ENCODE measurements at places on chromosomes 1 and 21.

- no peak for DNase-seq
These were observed 84.4 kb downstream of the CD247 start for GRCh38 chr1:167433884-167434283.

DNA sequence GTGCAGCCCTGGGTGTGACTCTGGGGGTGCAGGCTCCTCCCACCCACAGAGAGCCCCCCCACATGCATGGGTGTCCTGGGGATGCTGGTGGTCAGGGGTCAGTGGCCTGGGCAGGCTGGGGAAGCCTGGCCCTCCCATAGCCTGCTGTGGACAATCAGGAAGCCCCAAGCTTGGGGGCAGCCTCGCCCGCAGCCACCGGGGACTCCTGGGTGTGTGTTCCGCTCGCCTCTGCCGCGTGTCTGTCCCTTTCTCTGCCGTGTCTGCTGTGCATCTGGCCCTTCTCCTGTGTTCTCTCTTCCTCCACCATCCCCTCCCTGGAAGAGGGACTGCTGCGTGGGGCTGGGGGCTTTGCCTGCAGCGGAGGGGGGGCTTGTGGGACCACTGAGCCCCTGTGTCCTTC lies 22.9 kb downstream of the AGRN start:
- no peak for DNase-seq

- no peak for DNase-seq
These were observed 134.6 kb upstream of the KCNK1 start for GRCh38 chr1:233479110-233479890.

GRCh38 chr21:40633048-40633447 lies 213.9 kb downstream of the DSCAM start:
- no peak for DNase-seq

GRCh38 chr1:219676012-219676765 lies 63.3 kb upstream of the ZC3H11B start:
- DNase-seq, result no peak

DNA sequence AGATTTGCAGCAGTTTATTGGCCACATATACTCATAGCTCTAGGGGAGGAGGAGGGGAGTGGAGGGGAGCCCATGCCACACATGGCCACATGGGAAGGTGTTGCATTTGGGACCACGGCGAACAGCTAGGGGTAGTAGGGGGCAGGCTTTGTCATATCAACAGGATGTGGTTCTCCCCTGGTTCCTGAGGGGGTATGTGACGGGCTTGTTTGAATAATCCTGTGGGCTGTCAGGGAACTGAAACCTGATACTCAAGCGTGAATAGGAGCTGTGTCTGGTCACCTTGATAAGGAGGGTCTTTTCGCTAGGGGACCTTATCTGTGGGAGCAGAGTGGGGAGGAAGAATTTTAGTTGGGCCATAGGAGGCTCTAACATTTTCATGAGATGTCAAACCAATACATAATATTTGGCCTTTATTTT lies 264.7 kb downstream of the CTH start:
- no peak for DNase-seq

DNA sequence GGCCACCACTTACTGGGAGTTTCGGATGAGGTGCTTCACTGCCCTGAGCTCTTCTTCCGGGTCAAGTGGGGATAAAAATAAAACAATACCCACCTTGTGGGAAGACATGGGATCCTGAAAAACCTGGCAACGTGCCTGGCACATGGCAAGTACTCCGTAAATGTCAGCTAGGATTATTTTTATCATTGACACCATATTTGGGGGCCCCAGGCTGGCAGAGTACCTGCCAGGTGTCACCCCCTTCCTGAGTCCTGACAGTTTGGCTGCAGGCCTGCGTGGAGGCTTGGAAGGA lies 9.2 kb upstream of the EPHA2 start:
- DNase-seq, result no peak

DNA sequence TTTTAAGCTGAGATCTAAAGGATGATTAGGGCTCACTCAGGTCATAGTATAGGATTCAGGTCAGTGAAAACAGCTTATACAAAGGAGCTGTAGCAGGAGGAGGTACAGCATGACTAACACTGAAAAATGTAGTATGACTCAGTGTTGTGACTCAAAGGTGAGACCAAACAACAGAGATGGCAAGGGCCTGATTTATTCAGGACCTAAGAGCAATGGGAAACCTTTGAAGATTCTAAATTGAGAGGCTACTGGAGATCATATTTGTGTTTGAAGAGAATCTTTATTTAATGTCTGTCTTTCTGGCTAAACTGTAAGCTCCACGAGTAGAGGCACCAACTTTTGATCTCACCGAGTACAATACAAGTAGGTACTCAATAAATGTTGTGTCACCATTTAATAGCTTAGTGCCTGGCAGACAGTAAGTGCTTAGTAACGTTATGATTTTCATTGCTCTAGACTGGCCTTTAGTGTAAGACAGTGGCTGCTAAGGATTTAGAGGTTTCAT lies 43.5 kb downstream of the PRKAA2 start:
- no peak for DNase-seq
